ENCODE measurements at places on chromosomes 5 and 9. TPM values are rescaled to one million over a fixed set of nuclear protein-coding genes. Genes with fewer than 3 reads are reported as not detected.

Gene POU5F2
- total RNA-seq: 1.5 TPM

Gene FAM78A
- total RNA-seq: 14.9 TPM

Gene SLC35A4
- total RNA-seq: 50.7 TPM

Gene OR1Q1
- total RNA-seq: not detected

DNA sequence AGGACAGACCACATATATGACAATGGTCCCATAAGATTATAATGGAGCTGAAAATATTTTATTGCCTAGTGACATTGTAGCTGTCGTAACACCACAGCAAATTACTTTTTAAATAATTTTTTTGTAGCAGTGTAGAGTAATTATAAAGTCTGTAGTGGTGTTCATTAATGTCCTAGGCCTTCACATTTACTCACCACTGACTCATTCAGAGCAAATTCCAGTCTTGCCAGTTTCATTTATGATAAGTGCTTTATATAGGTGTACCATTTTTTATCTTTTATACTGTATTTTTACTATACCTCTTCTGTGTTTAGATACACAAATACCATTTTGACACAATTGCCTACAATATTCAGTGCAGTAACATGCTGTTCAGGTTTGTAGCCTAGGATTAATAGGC lies 67.6 kb downstream of the TLE4 start:
- H3K36me3 ChIP-seq: no peaks in the 10 kb centered on the region
- H3K27ac ChIP-seq: no peak overlapping the region
- H3K4me1 ChIP-seq: peaks cover 5% of the 10 kb centered on the region
- H3K4me3 ChIP-seq: no peak overlapping the region
- DNase-seq: no peak
- no peaks in the 10 kb centered on the region for H3K27me3 ChIP-seq

Data from glutamatergic neuron (in vitro differentiated cells).